ENCODE measurements at places on chromosomes 1 and 21.

- no peak for DNase-seq
Measured at GRCh38 chr1:150890033-150890416, 3.1 kb downstream of the CTXND2 start.

DNA sequence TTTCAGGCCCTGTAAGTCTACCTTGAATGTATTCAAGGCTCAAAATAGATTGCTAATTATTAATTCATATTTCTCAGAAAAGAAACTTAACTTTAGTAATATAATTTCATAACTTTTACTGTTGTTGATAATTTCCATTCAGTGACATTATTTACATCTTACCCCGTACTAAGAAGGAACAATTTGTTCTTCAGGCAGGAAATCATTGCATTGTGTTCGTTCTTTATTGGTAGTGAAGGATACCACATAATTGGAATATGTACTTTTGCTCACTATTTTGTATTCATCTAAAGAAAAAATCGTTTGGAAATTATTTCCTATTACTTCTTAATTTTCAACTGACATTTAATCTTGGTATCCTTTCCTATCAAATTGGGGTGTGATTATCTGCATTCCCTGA lies 39.4 kb downstream of the CTTNBP2NL start:
- no peak for DNase-seq

DNA sequence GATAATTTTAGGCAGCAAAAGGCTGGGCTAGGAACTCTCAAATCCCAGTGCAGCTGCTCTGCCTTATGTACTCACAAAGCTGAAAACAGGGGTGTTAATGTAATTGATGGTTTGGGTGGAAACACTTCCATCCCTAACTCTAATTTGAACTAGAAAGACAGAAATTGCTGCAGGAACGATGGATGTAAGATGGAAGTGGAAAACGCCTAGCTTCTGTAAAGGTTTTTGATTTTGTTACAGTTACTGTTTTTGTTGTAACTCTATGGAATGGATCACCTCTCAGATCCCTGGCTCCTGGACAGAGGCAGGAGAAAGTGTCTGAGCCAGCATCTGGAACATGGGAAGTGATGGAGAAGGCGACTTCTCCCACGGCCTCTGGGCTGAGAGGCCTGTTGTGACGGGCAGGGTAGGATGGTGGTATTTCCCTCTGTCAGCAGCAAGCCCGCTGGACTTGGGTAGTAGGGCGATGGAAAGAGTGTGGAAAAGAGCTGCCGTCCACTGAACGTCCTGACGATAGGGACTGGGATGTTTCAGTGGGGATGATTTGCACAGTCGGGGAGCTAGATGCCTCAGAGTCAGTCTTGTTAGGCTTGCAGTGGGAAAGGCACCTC lies 1.6 kb downstream of the TRAF5 start:
- DNase-seq: no peak

GRCh38 chr1:6601923-6602668 lies 573 bp downstream of the KLHL21 start:
- DNase-seq: peak; percentile 56

DNA sequence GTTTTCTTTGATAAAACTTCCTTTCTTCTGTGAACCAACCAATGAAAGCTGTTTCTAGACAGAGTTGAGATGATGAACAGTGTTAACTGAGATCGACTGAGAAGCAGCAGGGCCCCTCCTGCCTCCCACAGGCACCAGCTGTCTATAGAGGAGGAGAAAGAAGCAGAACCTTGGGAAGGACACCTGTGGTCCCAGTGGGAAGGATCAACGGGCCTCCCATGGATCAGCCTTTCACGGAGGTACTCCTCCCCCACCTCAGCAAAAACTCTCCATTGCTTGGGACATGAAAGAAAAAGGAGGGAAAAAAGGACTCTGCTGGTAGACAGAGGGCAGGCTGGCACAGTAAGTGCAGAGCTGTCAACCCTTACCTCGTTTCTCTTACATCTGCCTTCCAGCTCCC lies 40.5 kb downstream of the PLPPR5 start:
- DNase-seq: no peak

DNA sequence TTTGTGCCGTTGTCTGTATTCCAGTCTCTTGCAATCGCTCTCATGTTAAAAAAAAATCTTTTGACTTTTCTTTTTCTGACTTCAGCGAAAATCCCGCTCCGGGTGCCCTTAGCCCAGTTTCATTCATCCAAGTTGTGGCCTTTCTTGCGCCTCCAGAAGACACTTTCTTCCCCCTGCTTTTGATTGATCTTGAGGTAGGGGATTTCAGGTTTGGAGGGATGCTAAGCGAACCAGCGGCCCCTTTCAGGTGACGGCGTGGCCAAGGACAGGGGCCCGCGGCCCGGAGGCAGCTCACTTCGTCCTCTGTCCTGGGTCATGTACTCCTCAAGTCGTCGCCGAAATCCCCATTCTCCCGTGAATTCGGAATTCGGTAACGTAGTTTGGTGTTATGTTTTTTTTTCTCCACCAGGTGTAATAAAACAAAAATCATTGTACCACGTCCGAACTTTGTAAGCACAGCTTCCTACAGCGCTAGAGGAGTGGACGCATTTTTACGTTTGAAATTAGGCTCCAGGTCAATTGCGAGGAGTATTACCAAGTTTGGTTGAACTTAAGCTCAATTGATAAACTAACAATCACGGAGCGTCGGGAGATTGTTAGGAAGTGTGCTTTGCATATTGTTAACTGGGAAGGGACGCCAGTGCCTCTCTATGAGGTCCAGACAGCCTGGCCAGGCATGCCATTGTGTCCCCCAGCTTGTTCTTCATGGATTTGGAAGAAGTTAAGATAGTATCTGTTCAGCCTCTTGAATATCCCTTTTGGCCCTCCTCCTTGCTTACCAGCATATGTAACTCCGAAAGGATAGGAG lies 1.1 kb downstream of the MRPS6 start:
- peak; percentile 26 for DNase-seq

- no peak for DNase-seq
Measured at GRCh38 chr21:42623694-42624093, 29.7 kb upstream of the PDE9A start.

All from fibroblast of the aortic adventitia (primary cell).